Activated naive CD4-positive, alpha-beta T cell (primary cell): ENCODE measurements at places on chromosomes 11 and 22.

GRCh38 chr11:30143098-30143705, 87.6 kb upstream of the FSHB start:
- no peak for DNase-seq

DNA sequence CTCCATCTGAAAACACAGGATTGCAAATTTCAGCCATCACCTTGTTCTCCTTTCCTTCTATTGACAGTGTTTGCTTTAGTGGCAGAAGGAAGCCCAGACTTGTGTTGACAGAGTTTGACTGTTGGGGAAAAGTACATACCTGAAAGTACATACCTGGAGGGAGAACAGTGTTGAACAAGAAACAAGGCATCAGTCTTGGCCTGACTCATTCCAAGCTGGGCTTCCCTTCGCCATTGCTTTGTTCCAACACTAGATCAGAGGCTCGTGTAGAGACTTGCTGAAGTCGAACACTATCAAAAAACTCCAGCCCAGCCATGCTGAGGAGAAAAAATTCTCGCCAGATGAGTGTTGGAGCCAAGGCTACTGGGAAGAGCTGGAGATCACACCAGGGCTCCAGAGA, 133.4 kb downstream of the BBOX1 start:
- no peak for DNase-seq

DNA sequence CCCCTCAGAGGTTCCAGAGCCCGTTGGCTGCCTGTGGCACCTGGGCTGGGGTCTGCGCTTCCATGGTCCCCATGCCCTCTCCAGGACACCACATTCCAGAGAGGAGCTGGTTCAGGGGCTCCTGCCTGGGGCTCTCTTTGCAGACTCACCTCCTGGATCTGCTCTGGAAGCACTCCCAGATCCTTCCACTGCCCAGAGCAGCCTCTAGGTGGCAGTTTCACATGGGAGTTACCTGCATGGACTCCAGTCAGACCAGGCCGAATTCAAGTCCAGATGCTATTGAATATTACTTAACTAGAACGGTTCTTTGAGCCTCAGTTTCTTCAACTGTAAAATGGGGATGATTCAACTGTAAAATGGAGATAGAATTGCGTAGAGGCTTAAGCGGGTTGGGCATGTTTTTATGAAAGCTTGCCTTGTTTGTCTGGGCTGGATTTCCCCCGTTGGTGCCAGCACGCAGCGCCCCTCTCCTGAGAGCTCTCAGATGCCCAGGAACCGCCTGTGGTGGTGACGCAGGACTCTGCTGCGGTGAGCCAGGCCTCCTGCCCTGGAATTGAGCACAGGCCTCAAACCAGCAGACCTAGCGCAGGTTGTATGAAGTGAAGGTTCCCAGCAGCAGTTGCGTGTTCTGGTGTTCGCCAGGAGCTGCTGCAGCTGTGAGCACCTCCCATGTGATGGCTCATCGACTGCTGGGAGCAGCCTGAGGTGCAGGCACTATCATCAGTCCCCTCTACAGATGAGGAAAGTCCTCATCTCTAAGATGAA, 44.2 kb downstream of the LMO1 start:
- DNase-seq = no peak

DNA sequence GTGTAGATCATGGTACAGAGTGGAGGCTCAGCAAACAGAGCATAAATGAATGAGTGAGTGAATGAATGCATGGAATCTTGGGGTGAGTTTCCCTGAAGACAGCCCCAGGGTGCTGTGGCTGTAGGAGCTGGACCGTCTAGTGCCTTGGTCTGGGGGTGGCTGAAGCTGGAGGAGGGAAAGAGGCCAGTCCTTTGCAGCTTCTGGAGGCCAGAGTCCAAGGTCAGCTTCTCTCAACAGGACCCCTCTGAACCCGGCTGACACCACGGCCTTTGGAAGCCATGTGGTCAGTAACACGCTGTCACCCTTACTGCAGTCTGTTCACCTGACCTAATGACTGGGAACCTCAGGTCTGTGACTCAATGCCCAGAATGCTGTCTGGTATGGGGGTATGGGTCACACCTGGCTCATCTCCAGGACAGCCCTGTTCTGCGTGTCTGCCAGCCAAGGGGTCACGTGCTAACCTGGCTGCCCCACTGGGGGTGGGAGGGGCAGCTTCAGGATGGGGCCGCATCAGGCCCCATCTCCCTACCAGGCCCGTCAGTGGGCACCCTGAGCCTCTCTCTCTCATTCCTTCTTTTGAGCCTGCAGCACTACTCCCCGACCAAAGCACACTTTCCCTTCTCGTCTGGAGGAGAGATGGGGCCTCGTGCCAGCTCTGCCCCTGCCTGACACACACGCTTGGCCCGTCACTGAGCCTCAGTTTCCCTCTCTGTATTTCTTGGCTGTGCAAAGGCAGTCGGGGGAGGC, 24.1 kb upstream of the CHKA start:
- DNase-seq = no peak

DNA sequence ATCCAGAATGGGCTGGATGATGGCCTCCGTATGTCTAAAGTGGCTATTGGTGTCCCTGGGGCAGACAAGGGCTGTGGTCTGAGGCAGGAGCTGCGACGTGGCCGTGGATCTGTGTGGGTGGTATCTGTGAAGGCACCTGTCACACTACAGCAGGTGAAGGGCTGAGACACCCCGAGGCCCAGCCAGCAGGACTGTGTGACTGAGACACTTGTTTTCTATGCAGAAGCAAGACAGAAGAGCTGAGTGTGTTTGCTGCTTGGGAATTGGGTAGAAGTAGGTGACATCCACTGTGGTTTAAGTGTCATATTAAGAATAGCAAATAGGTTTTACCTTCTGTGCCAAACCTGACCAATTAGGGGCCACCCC, 35.0 kb downstream of the AMPD3 start:
- DNase-seq = no peak
